ENCODE measurements at places on chromosomes 5 and 9.

DNA sequence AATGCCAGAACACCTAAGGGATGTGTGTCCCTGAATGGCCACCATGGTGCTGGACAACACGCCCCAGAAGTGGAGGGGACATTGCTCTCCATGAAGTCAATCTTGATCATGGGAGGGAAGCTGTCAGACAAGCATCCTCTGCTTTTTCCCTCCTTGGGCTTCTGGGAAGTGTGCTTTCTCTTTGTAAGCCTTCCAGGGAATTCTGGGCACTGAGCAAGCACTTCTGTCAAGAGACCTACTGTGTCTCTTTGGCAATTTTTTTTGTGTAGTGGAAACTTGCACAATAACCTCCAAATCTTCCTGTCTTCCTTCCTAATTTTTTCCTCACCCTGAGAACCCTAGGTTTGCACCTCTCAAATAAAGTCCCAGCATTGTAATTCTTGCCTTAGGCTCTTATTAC, 132.0 kb downstream of the SEC61B start:
- no peak for DNase-seq

GRCh38 chr5:88804444-88804843, 78.5 kb downstream of the MEF2C start:
- no peak for DNase-seq

GRCh38 chr9:114031037-114031630, 47.0 kb downstream of the AMBP start:
- no peak for DNase-seq

DNA sequence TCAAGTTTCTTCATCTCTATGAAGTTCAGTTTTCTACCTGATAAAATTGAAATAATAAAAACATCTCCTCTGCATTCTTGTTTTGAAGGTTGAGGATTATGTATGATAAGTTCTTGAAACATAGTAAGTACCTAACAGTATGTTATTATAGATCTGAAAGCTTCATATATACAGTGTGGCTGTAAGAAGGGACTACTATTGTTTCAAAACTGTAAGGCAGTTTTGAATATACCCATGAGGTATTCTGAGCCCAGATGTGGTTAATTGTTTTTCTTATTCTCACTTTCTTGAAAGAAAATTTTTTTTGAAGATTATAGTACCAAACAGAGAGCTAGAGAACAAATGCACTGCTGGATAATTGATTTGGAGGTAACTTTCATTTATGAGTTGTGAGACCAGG, 383.2 kb downstream of the CHSY3 start:
- DNase-seq, result no peak

GRCh38 chr5:126365446-126366198, 57.6 kb upstream of the GRAMD2B start:
- DNase-seq, result no peak
